ENCODE measurements at places on chromosomes 2 and 18.

- DNase-seq: no peak
These were observed 1383.3 kb upstream of the CDH2 start for GRCh38 chr18:29560270-29560669.

GRCh38 chr2:31802711-31803110 is 208.1 kb downstream of the MEMO1 start:
- no peak for DNase-seq

GRCh38 chr2:29314816-29315571 is 199.8 kb downstream of the CLIP4 start:
- DNase-seq: peak; percentile 17

GRCh38 chr2:112001942-112002341 is 53.1 kb upstream of the TMEM87B start:
- no peak for DNase-seq

- DNase-seq: peak; percentile 5
These were observed 61.6 kb upstream of the SLC38A11 start for GRCh38 chr2:165016772-165017411.

DNA sequence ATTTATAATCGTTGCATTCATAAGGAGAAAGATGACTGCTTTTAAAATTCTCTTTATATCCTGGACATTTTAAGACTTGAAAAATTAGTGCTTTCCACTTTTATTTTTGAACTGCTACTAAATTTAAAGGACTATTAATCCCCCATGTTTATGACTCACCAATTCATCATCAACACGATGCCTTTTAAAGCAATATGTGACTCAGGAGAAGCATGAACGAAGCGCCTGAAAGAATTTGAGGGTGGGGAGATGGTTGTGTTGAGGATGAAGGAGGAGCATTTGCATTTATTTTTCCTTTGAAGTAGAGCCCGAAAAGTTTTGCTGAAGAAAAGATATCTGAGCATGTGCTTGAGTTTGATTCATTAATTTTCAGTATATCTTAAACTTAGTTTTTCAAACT is 192.2 kb upstream of the LRRTM1 start:
- no peak for DNase-seq

GRCh38 chr2:128623776-128624761 is 305.4 kb upstream of the HS6ST1 start:
- DNase-seq: no peak
